ENCODE measurements at places on chromosomes 2 and 18.

- DNase-seq: no peak
Measured at GRCh38 chr2:114550364-114550763, 107.9 kb downstream of the DPP10 start.

DNA sequence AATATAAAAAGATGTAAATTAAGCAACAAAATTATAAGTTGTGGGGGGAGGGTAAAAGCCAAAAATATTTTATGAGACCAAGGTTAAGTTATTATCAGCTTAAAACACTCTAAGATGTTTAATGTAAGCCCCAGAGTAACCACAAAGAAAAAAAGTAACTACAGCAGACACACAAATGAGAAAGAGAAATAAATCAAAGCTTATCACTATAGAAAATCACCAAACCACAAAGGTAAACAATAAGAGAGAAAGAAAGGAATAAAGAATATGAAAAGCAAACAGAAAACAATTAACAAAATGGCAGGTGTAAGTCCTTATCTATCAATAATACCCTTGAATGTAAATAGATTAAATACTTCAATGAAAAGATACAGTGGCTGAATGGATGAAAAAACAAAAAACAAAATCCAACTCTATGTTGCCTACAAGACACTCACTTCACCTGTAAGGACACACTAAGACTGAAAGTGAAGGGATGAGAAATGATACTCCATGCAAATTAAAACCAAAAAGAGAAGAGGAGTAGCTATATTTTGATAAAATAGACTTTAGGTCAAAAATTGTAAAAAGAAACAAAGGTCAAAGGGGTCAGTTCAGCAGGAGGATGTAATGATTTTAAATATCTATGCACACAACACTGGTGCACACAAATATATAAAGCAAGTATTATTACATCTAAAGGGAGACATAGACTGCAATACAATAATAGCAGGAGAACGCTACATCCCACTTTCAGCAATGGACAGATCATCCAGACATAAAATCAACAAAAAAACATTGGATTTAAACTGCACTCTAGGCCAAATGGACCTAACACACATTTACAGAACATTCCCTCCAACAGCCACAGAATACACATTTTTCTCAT, 80.7 kb downstream of the PTPN2 start:
- DNase-seq: no peak

DNA sequence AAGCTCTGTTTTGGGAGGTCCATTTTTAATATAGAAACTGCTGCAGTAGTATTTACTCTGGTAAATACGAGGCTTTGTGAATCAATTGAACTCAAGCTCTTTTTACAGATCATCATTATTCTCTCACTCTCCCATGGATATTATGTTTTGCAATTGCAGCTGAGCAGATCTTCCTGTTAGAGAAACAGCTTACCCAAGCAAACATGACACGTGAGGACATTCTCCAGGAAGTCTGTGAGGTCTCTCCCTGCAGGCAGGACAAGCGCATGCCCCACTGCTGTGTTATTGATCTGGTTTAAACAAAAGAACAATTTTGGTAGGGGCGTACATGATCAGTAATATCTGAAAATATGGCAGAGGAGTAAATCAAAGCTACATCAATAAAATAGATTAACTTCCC, 72.1 kb downstream of the COL6A3 start:
- no peak for DNase-seq

DNA sequence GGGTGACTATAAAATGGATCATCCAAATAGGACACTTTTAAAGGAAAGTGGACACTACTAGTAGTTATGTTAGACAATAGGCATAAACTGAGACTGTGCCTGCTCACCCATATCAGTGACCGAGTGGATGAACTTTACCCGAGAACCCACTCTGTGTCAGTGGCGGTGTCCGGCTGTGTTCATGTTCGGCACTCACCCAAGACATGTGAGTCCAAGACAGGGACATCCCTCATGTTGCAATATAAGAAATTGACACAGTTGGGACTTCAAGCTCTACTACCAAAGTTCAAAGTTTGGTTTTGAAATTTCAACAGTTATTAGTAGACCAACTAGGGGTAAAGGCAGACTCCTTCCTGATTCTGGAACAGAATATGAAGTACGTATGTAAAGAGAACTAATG, 326.3 kb upstream of the TNP1 start:
- DNase-seq: no peak

DNA sequence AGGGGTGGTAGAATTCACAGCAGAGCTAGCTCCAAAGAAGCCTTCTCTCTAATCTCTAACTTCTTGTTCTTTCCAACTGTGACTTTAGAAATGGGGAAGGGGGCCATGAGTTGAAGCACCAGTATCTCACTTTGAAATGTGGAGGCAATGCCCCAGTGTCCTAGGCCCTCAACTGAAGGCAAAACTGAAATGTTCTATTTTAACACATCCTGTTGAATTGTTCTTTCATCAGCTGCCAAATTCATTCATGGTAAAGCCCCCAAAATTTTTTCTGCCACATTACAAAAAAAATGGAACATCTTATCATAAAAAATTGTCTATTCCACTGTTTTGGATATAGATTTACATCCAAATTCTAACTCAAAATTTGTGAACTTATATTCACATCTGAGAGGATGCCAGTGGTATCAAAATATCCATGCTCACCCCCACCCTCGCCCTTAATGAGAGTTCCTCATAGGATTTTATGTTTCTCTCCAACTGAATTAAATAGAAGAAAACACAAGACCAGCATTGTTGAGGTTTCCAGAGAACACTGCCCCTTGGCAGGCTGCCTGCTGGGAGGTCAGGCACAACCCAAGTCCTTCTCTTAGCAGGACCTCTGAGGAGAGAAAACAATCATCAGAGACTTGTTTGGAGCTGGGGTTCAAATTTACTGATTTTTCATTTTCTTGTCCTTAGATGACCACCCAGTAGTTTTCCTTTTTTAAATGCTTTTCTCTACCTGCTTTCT, 147.4 kb upstream of the PGAP1 start:
- no peak for DNase-seq

DNA sequence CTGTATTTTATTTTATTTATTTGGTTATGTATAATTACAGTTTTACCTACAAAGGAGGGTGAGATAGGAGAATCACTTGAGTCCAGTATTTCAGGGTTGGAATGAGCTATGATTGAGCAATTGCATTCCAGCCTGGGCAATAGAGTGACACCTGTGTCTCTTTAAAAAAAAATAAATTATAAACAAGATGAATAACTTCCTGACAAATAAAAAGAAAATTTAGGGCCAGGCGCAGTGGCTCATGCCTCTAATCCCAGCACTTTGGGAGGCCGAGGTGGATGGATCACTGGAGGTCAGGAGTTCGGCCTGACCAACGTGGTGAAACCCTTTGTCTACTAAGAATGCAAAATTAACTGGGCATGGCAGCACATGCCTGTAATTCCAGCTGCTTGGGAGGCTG, 17.3 kb downstream of the MTA3 start:
- DNase-seq: no peak

GRCh38 chr18:37341473-37342086, 224.0 kb downstream of the CELF4 start:
- DNase-seq: no peak

DNA sequence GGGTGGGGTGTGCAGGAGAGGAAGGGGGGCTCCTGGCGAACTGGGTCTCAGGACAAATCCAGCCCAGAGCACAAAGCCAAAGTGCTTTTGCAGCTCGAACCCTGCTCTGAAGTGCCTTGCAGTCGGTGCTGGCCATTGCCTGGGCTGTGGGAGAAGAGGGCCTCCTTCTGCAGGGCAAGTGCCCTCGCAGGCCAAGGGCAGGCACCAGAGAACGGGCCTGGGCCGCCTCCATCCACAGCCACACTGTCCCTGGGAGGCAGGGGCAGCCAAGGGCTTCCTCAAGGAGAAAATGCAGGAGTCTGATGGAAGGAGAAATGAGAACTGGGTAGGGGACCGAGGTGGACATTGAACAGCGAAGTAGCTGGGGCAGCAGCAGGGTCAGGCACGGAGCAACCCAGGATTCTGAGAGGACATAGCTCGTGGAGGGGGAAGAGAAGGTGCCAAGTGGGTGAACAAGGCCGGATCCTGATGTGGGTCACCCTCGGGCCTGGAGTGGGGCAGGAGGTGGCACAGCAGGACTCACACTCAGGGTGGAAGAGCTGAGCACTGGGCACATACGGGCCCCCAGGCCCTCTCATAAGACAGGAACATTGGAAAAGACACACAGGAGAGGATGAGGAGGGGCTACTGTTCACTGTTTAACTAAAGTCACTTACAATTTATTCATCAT, 312.8 kb upstream of the SALL3 start:
- DNase-seq: no peak

GRCh38 chr2:60822987-60823386, 58.4 kb upstream of the REL start:
- DNase-seq: no peak

DNA sequence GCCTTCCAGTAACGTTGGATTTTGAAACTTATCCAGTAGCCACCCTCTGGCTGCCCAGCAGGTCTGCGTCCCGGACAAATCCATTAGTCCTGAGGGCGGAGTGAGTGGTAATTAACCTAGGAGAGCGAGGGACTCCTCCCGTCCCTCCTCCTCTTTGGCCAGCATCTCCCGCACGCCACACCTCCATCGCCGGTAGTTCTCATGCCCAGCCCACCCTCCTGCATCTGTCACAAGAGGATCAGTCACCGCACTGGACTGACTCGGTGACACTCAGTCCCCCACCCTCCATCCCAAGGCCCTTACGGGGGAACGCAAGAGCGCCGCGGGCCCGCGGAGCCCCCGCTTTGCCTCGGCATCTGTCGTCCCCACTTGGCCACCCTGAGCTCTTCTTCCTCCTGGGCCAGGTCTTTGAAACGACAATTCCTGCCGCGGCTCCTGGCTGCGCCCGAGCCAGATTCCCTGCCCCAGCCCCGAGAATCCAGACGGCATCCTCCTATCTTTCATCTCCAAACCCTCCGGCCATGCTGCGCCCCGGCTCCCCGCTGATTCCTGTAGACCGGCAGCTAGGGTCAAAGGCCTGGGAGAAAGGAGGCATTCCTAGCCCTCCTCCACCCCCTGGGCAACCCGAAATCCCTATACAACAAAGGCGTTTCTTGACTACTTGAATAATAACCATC, 77.5 kb downstream of the EIF2AK3 start:
- no peak for DNase-seq

GRCh38 chr18:7207366-7207915, 23.4 kb upstream of the LRRC30 start:
- DNase-seq: no peak

DNA sequence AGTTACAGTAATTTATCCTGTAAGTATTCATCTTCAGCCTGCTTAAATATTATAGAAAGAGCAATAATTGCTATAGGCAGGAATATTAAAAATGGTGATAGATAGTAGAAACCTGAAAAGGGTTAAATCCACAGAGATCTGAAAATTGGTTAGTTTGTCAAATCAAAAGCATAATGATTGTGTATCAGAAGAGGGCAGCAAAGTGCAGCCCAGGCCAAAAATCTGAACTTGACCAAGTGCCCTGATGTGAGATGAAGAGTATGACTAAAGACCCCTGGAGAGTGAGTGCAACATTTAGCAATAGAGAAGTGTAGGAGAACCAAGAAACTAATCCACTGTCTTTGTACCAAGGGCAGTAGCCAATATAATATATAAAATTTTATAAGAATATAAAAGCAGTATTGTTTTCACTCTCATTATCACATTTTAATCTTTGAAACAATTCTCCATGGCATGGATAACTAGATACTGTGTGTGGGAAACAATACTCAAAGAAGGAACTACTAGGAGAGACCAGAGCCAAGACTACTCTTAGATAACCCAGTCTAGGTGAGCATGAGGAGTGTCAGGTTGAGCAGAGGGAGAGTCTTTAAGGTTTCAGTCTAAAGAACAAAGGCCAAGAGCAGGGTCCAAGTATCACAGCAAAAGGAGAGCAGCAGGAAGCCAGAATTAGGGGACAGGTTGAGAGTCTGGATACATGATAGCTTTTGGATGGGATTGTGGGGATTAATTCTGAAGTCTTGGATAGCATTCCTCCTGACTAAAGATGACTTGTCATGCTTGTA, 148.7 kb downstream of the CALCRL start:
- no peak for DNase-seq

DNA sequence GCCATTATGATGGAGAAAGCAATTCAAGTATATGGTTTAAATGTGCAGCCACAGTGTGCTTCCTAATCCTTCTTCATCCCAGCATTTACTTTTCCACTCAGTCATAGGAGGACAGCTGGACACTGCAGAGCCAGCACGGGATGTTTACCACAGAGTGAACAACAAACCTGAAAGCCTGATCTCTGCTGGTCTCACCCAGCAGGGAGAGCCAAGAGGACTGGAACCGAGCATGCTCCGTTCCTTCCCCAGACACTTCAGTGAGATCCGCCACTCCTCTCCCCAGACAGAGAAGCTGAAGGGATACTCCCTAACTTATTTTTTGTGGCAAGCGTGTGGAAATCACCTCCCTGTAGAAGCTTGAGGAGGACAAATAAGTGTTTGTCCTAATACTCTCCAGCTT, 23.2 kb upstream of the GORASP2 start:
- no peak for DNase-seq

DNA sequence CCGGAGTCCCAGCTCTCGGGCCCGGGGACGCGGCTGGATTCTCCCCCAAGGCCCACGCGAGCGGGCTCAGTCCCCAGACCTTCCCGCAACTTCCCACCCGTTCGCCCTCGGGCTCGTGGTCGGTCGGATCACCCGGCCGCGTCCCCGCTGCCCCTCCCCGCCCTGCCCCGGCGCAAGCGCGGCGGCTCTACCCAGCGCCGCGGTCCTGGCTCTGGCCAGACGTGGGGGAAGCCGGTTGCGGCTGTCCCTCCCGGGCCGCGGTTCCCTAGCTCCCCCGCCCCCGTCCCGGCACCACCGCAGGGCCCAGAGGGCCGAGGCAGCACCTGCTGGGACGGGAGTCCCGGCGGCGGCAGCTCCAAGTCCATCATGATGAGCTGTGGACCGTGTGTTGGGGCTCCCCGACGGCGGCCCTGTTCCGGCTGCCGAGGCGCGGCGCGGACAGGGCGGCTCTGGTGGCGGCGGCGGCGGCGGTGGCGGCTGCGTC, 276 bp downstream of the NFE2L2 start:
- no peak for DNase-seq

GRCh38 chr2:128813352-128814034, 494.8 kb upstream of the HS6ST1 start:
- DNase-seq: no peak

DNA sequence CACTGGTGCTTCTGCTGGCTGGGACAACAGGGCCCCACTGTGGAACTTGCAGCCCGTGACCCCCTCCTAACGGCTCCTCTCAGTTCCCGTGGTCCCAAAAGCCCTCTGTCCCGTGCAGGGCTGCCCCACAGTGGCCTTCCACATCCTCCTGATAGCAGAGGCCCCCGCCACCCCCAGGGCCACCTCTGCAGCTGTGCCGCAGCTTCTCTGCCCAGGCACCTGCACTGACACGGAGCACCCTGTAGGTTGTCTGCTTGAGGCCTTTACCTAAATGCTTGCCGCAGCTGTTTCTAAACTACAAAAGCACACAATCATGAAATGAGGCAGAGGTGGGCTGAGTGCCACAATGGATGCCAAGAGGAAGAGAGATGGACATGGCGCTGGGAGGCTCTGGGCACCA, 13.5 kb upstream of the GRHL1 start:
- DNase-seq: no peak

- no peak for DNase-seq
Measured at GRCh38 chr18:62201870-62202269, 14.8 kb downstream of the RELCH start.
